ENCODE measurements at places on chromosomes 16 and 17. TPM values are rescaled to one million over a fixed set of nuclear protein-coding genes. Genes with fewer than 3 reads are reported as not detected.

DNA sequence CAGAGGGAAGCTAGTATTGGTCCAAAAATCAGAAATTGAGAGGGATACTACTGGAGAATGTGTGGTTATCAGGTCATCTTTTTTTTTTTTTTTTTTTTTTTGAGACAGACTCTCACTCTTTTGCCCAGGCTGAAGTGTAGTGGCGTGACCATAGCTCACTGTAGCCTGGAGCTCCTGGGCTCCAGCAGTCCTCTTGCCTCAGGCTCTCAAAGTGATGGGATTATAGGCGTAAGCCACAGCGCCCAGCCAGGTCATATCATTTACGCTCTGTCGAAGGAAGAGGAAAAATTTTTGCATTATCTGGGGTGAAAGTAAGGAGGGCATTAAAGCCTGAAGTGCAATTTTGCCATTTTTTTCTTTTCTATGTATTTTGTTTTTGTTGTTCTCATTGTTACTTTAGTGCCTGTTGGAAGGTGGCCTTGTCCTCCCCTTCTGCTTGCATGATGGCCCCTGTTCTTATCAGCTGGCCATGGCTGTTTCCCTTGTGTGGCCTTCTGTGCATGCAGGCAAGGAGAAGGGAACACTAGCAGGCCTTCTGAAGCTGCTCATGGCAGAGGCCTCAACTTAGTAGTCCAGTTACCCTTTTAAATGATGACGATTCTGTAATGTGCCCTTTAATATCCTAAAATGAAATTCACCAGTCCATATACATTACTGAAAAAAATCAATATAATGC, 118.3 kb downstream of the SPECC1 start:
- DNase-seq = no peak

MRC2 gene
- total RNA-seq = 5.6 TPM

DNA sequence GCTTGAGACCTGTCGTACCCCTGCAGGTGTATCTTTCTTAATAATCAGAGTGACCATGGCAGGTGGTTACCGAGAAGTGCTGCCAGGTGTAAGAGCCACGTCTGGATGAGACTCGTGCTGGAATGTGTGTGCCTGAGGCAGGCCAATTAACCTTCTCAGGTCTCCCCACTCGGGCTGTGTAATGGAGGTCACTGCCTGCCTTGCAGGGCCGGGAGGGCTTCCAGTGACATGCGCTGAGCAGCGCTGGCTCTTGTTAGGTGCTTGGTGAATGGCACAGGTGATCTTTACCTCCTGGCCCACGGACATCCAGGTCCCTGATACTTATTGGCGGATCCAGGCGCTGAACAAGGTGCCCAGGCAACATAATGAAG, 4.6 kb upstream of the GSE1 start:
- DNase-seq = no peak

- DNase-seq = no peak
These were observed 73.1 kb upstream of the CDC42EP4 start for GRCh38 chr17:73384926-73385325.

DNA sequence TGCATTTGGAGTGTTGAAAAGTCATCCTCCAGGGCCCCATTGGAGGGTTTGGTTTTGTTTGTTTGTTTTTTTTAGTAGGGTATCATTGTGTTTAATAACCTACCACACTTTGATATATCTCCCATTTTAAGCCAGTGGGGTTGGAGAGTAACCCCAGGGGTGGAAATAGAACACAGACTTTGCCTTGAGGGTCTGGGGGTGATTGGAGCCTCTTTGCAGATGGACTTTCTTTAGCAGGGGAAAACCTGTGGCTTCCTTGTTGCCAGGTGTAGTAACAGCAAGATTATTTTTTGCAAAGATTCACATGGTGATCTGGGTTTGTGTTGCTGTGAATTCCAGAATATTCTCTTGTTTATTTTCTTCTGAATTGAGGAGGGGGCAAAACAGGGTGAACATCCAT, 1.5 kb downstream of the ABCC1 start:
- DNase-seq = no peak

DNA sequence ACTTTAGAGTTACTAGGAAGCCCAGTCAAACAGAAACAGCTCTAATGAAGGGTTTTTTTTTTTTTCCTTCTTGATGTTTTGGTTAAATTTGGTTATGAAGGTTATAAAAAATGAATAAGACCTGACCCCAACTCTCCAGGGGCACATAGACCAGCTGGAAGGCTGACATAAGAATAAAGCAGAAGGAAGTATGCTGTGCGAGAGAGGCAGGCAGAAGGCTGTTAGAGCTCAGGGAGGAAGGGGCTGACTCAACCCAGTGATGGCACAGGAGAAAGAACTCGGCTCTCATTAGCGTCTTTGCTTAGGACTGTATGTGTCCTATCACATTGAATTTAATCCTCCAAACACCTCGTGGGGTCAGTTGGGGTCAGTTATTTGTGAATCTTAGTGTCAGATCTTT, 474.6 kb downstream of the PMP22 start:
- no peak for DNase-seq

- no peak for DNase-seq
These were observed 216.0 kb downstream of the SEC14L1 start for GRCh38 chr17:77356690-77357201.

DNA sequence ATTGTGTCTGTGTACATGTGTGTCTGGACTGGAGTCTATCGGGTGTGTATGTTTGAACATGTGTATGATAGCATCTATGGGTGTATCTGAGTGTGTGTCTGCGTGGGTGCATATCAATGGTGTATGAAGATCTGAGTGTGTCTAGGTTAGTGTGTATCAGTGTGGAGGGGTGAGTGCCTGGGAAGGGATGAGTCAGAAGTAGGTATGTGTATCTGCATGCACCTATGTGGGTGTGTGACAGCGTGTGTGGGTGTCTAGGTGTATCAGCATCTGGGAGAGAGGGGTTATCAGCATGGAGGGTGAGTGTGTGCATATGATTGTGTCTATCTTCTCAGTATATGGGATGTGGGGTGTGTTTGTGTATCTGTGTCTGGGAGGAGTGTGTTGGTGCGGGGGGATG, 58.2 kb upstream of the LHX1 start:
- DNase-seq = no peak

ADORA2B gene
- not detected for total RNA-seq

DNA sequence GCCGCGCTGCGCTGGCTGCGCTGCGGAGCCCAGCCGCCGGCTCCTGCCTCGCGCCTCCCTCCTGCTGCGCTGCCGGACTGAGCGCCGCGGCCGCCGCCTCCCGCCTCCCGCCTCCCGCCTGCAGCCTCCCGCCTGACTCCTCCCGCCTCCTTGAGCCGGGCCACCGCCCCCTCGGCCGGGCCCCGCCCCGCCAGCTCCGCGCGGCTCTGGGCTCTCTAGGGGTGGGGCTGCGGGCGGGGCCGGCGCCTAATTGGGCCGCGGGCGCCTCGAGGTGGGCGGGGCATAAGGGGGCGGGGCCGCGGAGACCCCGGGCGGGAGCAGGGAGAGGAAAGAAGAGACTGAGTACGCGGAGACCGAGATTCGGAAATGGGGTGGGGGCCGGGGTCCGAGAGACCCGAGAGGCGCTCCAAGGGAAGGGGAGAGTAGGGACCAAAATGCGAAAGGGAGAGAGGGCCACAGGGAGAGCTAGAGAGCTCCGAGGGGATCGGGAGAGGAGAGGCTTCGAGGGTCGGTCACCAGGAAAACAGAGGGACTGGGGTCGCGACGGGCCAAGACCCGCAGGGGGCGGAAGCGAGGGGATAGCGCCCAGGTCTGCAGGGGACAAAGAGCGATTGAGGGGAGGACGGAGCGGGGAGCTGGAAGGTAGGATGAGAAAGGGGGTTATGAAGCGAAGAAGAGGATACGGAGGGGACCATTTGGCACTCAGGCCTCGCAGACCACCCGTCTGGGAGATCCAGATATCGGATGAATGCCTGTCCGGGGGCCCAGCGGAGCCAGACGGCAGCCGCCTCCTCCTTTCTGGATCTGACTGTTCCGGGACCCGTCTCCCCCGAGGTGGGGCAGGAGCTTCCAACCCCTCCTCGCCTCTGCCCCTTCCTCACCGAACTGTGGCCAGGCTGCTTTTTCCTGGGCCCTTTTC, at the start of gene C1QL1:
TSS of gene C1QL1 (minus strand) at position 79 of the 919 bp plus-strand sequence. CDS start 255 bp downstream, outside the sequence.
- DNase-seq = peak; percentile 82

GRCh38 chr17:28119560-28119959, 77.1 kb downstream of the NLK start:
- DNase-seq = no peak

NHLRC4 gene
- not detected for total RNA-seq

GRCh38 chr17:81127526-81128177, 37.7 kb upstream of the PVALEF start:
- no peak for DNase-seq

DNA sequence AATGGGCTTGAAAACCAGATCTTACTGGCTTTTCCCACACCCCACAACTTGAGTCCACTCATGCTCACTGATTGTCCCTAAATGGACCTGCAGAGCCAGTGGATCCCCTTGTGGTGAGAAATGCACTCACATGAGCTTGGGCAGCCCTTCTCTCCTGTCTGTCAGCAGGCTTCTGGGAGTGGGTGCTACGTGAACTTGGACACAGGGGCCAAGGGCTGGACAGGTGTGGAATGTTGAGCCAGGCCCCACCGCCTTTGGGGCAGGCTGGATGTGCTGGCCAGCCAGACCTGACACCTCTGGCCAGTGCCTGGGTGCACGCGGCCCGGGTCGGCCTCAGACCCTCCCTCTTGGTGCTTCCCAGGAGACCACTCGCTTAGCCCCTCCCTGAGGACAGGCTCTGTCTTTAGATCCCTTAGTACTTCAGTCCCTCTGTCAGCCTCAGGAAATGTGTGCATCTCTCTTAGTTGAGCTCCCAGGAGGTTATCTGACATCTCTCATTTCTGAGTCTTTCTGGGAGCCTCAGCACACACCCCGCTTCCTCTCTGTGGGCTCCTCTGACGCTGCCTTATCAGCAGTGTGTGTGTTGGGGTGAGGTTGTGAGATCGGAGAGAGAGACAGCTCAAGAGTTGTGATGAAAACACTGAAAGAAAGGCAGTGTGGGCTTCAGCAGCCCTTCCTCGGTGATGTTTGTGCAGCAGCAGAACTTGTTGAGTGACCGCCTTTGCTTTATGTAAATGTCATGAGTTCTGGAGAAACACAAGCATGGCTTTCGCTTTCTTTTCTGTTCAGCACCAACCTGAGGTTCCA, 117.0 kb downstream of the RAB11FIP4 start:
- peak; percentile 56 for DNase-seq

CDRT15L2 gene
- not detected for total RNA-seq

DNA sequence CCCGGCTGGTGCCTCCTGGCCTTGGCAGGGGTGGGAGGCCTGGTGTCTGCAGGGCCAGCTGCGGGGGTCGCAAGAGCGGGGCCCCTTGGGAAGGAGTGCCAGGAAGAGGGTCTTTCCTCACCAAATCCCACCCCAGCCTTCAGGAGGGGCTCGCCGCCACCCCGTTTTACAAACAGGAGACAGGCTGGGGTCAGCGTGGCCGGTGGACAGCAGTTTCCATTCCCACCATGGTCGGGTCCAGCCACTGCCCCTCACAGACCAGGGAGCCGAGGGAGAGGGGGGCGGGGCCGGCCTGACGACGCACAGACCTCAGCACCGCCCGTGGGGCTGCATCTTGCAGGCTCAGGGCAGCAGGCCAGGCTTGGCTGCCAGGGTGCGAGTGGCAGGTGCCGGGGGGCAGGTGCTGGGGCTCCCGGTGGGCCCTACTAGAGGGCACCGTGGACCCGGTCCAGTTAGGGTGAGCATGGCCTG, 7.6 kb downstream of the CBFA2T3 start:
- no peak for DNase-seq

GRCh38 chr17:79213305-79213704, 138.7 kb downstream of the ENGASE start:
- no peak for DNase-seq

STAT3 gene
- 338 TPM for total RNA-seq

LAT gene
- 176 TPM for total RNA-seq

GRCh38 chr16:70715860-70716357, 30.1 kb upstream of the MTSS2 start:
- DNase-seq = no peak

DNA sequence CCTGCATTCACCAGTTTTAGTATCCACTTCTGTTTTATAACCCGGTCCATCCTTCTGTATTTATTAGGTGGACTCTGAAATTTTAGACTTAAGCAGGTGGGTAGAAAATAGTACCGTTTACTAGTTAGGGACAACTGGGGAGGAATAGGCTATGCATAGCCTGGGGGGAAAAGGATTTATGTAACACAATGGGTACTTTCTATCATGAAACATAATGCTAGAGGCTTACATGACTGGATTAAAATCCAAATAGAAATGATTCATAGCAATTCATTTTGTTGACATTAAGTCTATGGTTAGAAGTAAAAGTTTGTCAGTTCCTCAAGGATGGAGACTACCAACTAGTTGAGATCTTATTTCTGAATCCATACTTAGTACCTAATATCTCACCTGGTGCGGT, 18.6 kb downstream of the GAN start:
- no peak for DNase-seq

GRCh38 chr16:27677263-27677662, 127.3 kb downstream of the KATNIP start:
- DNase-seq = no peak

PLSCR3 gene
- 38.1 TPM for total RNA-seq

SLC35G6 gene
- not detected for total RNA-seq

KRTAP3-3 gene
- total RNA-seq = not detected

DNA sequence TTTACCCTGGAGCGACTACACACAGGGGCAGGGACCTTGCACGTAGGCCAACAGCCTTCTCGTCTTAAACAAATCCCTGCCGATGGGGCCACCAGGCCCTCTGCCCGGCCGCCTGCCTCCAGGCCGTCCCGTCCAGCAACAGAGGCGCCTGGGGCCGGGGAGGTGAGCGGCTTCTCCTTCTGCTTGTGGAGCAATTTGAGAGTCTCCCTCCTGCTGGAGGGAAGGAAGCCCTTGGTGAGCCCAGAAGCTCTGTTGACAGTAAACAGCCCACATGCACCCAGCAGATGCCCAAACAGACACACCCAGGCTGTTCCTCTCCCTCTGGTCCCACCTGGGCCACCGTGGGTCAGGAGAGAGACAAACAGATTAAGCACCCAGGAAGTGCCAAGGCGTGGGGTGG, 8.1 kb downstream of the SLC43A2 start:
- DNase-seq = no peak

NLRC3 gene
- total RNA-seq = 39.5 TPM

CHST5 gene
- total RNA-seq = not detected
